BJ (cell line): ENCODE measurements at places on chromosomes 16 and 17.

- DNase-seq, result no peak
Observed at GRCh38 chr17:79137789-79138165, 63.2 kb downstream of the ENGASE start.

DNA sequence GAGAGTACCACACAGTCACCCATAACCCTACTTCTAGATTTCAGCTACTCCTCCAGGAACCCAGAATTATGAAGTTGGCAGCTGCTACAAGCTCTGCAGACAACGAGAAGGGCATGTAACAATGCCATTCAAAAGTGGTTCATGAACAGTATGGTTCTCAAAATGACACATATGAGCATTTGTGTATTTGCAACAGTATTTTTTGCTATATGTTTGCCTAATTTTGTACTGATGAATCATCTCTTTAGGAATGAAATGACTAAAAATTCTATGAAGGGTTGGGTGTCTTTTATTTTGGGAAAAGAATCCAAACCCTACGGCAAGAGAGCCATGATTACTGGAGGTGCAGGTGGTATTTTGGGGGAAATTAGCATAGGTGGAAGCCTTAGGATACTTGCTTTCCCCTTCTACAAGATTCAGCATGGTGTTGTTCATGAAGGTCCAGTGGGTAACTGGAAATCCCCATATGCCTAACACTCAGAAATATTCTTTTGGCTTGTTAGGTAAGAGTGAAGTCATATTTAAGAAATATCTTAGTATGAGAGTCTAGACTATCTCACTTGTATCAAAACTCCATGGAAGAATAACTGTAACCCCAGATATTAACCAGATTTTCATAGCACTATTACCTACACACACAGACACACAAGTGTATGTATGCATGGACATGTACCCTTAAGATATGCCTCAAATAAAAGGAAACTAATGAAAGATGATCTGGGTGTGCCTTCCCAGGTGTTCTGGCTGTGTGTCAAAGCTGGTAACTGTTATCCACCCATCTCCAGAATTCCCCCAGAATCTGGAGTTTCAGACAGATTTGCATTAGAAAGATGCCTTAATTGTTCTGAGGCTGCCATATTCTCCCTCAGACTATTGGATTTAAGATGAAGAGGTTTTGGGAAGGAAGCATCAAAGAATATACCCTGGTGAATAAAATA lies 688.2 kb upstream of the SOX9 start:
- no peak for DNase-seq

GRCh38 chr16:49405530-49405929 lies 31.9 kb downstream of the C16orf78 start:
- DNase-seq, result no peak

- no peak for DNase-seq
Observed at GRCh38 chr16:23276821-23277220, 25.3 kb upstream of the SCNN1B start.

- DNase-seq, result no peak
Observed at GRCh38 chr17:42050393-42051012, at the start of gene C17orf113. C17orf113 (minus strand) TSS chr17:42050601; CDS start chr17:42043376, 7,225 bp downstream.

DNA sequence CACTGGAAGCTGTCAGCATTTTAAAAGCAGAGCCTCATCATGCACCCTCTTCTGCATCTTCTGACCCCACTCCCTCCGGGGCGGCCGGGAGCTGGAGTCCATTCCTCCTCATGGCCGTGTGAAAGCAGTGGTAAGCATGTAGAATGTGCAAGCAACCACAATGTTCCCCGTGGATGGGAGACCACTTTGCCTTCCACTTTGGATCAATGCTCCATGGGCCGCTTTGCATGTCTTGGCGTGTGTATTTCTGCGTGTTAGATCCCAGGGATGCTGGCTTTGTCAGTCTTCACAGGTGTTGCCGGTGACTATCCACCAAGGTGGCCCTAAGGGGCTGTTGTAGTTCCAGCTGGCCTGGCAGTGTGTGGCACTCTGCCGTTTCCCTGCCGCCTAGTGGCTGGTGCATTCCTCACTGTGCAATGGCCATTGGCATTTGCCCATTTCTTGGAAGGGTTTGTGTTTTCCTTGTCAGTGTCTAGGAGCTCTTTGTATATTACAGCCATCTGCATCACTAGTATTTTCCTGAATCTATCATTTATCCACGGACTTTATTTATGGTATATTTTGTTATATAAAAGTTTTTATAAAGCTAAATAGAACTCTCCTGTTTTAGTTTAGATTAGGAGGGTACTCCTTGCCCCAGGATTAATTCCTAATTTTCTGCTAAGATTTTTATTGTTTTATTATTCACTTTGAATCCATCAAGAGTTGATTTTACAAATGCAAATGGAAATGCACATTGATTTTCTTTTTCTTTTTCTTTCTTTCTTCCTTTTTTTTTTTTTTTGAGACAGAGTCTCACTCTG lies 5.8 kb upstream of the ALDH3A1 start:
- DNase-seq, result no peak

DNA sequence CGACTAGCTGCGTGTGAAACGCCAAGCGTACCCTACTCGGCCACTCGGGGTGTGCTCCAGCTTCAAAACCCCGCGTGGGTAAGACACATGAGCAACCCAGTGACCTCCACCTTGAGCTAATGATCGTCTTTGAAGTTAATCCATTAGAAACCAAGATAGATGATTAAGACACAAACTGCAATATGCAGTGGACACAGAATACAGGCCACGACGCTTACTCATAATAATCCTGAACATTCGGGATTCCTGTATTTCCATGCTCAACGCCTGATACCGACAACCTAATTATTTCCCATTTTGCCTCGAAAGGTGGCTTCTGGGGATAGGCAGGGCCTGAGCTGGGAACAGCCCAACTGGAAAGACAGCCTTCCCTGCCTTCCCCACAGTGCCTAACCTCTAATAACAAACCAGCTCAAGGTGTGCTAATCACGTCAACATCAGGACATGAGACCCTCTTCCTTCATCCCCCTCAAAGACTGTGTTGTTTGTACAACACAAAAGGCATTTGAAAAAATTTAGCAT lies 504 bp upstream of the COPRS start:
- DNase-seq, result no peak

- DNase-seq, result no peak
Observed at GRCh38 chr17:74807441-74807840, 31.3 kb upstream of the NAT9 start.

DNA sequence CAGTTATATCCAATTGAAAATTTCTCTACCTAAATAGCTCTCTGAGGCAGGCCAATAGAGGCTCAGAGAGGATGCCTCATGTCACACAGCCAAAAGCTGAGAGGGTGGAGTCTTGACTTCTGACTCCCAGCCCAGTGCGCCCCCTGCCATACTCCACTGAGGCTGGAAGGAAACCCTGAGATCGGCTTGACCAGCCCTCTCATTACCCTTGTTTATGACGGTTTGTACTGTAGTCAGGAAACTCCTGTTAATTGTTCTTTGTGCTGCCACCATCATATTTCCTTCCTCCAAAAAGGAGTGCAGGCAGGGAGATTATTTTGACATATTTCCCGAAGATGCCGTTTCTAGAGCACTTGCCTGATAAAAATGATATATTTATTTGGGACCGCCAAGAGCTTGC lies 107.9 kb downstream of the AIPL1 start:
- no peak for DNase-seq

- no peak for DNase-seq
Observed at GRCh38 chr17:82551779-82552457, 32.4 kb downstream of the FOXK2 start.

DNA sequence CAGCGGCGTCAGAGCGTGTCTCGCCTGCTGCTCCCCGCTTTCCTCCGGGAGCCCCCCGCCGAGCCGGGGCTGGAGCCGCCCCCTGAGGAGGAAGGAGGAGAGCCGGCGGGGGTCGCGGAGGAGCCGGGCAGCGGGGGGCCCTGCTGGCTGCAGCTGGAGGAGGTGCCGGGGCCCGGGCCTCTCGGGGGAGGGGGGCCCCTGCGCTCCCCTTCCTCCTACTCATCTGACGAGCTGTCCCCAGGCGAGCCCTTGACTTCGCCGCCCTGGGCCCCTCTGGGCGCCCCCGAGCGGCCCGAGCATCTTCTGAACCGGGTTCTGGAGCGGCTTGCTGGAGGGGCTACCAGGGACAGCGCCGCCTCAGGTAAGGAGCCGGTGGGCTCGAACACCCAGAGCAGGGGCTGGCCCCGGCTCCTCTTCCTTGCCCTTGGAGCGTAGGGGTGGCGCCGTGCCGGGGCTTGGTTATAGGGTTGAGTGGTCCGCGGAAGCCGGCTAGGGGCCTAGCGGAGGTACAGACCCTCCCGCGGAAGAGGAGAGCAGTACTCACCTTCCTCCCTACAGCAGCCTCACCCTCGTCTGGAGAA lies 841 bp downstream of the RAPGEFL1 start:
- DNase-seq, result no peak

DNA sequence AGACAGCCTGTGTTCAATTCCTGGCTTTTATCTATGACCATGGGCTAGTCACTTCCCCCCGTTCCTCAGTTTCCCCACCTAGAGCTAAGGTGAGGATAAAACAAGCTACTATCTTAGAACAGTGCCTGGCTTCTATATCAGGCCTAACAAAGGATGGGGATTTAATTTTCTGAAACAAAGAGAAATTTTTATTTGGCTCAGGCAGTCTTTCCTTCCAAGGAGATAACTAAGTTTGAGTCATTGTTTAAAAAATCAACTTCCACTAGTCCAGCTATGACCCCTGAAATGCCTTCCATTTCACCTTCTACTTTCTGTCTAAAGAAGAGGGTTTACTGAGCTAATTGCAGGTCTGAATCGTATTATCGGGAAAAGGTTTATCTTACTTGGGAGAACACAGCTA lies 99.0 kb downstream of the CMIP start:
- DNase-seq, result no peak
